ENCODE measurements at places on chromosomes 13 and 19.

DNA sequence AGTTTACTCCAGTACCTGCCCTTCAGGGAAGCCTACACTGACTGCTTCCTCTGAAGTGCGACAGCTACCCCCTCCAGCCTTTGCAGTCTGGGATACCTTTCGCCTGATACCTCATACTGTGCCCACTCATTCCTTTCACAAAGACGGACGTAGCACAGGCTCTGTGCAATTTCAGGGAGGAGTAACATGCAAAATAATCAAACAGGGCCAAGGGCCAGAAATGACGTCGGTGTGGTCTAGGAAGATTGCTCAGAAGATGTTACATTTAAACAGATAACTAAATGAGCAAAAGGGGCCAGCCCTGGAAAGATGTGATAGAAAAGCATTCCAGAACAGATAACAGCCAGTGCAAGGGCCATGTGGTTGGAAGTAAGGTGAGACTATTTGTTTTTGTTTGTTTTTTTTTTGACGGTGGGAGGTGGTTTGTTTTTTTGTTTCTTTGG lies 6.6 kb upstream of the DDX39A start:
- ATAC-seq, result no peak

- no peak for ATAC-seq
Observed at GRCh38 chr13:41401366-41401765, 56.0 kb upstream of the RGCC start.

DNA sequence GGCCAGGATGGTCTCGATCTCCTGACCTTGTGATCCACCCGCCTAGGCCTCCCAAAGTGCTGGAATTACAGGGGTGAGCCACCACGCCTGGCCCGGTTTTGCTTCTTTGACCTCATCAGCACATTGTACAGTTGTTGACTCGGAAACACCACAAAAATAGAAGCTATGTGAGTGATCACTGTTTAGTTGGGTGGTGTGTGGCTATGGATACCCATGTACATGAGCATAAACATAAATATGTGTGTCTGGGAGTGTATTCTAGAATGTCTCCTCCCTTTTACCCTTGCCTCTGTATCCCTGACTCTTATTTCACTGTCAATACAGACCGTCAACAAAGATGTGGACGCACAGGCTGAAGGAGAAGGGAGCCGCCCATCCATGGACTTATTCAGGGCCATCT lies 14.4 kb upstream of the WDR88 start:
- ATAC-seq, result no peak

DNA sequence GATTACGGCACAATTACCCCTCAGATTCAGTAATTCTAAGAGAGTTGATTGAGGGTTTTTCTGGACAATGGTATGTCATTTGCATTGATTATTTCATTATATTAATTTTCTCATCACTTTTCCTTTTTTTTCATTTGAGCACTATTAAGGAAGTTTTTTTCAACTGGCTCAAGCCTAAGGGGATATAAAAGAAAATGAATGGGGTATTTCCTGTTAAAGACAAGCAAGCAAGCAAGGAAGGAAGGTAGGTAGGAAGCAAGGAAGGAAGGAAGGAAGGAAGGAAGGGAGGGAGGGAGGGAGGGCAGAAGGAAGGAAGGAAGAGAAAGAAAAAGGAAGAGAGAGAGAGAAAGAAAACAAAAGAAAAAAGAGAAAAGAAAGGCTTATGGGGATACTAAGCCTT lies 620.3 kb downstream of the DIAPH3 start:
- ATAC-seq, result no peak

GRCh38 chr13:31245598-31246373 lies 46.0 kb downstream of the B3GLCT start:
- no peak for ATAC-seq

GRCh38 chr13:33582121-33582520 lies 235.8 kb upstream of the RFC3 start:
- ATAC-seq, result no peak

- ATAC-seq, result peak; percentile 81
Observed at GRCh38 chr13:29817604-29818378, 32.6 kb downstream of the UBL3 start.

DNA sequence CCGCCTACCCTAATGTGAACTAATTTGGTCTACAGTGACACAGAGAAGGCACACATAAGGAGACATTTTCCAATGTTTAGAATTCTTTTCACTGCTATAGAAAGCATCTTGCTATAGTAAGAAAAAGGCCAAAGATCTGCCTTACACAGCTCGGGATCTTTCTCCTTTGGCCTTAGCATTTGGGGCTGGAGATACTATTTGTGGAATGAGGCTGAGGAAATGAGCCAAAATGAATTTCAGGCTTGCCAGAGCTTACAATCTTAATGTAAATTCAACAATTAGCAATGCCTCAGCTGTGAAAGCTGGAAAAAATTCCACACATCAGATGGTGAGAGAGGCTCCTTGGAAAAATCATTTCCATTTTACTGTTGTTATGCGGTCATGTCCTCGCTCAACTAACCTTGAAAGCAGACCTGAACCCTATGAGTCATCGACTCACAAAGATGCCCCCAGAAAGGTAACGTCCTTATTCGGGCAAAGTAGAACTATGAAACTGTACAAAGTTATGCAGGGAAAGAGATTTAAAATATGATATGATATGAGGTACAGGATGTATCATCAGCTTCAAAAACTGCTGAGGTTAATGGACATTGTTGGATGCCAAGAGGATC lies 324.5 kb upstream of the NBEA start:
- peak; percentile 25 for ATAC-seq

DNA sequence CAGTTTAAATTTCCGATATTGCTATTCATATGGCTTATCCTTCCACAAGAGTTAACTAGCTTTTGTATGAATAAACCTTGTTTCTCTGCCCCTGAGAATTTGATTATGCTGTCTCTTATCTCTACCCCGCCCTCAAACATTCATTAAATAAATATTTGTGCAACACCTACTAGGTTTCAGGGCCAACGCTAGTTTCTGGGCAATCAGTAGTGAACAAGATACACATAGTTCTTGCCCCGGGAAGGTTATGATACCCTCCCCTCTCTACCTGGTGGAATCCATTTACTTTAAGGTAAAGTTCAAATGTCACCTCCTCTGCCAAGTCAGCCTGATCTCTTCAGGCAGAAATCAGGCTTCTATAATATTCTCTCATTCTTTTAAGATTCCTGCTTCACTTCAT lies 16.6 kb upstream of the USP12 start:
- no peak for ATAC-seq

- no peak for ATAC-seq
Observed at GRCh38 chr13:28336193-28336657, 158.7 kb downstream of the FLT1 start.

DNA sequence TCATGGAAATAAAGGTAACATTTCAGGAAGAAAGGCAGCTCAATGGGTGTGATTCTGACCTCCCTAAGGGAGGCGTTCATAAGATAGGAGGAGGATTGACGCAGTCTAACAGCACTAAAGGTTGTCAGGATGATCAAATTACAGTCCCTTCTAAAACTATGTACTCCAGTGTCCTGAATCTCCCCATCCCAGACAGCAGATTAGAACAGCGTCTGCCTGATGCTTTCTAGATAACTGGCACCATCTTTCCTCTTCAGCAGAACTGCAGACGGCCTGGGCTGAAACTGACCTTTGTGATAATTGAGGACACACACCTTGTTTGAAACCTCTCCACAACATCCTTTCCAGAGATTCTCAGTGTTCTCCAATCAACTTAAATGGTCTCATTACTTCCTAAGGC lies 25.5 kb upstream of the SACS start:
- no peak for ATAC-seq

DNA sequence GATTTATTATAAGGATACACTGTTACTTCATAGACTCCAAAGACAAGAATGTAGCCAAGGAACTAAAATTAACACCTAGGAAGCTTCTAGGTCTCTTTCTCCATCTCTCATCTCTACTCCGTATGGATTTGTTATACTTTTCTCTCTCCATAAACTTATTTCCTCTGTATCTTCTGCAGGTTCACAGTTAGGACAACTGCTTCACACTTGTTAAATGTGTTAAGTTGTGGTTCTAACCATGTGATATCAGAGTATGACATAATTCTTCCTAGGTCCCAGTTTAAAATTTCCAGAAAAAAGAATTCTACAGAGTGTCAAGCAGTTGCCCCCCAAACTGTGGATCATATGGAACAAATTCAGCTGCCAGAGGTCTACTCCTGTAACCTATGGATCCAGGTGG lies 42.3 kb upstream of the GTF2F2 start:
- ATAC-seq, result no peak

DNA sequence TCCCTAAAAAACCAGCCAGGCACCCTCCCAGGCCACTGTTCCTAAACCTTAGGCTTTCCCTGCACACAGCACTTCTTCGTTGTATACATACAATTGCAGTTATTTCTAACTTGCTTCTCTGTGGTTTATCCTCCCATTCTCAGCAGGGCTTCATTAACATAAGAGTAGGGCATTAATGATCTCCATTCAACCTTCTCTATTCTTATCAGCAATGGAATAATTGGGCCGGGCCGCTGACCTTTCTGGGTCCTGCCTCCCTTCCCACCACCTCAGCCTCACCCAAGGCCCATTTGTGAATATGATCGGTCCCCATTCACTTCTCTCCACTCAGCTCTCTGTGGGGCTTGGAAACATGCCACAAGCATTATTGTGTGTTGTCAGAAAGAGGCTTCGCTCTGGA lies 184.2 kb downstream of the SUCLA2 start:
- no peak for ATAC-seq

DNA sequence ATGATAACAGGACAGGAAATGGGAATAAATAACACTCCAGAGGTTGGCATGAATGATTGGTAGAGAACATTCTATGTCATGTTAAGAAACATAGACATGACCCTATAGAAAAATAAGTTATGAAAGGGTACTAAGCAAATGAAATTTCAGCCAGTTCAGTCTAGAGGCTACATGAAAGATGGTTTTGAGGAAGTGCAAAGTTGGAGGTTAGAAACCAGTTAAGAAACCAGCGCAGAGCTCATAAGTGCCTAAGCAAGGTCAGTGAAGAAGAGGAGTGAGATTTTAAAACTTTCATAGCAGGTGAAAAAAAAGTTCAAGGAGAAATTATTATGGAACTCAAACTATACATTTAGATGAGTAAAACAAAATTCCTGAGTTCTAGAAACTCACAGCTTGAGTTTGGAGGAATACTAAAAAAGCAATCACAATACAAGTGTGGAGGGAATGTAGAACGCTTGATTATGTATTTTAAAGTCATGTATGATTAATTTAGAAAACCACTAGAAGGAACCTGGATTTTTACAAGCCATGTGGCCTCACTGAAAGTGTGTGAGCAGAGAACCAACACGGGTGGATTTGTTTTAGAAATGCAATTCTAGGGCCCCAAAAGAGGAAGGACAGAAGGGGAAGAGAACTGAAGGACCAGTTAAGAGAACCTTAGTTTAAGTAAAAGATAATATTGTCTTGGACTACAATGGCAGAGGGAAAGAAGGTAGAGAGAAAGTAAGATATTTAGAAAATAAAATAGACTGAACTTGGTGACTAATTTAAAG lies 162.4 kb downstream of the PCDH20 start:
- no peak for ATAC-seq

DNA sequence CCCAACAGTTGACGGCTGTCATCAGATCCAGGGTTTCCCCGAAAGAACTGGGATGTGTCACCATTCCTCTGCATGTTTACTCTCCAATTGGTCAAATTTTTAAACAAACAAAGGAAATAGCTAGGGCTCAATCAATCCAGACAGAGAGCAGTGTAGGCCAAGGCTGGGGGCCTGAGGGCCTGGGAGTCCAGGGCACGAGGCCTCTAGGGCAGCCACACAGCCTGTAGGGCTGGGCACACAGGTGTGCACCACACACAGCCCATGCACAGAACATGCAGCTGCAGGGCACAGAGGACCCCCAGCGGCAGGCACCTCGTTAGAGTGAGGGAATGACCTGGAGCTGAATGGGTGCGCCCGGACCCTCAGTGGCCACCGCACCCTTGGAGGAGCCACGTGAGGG lies 9.5 kb downstream of the MIER2 start:
- no peak for ATAC-seq

DNA sequence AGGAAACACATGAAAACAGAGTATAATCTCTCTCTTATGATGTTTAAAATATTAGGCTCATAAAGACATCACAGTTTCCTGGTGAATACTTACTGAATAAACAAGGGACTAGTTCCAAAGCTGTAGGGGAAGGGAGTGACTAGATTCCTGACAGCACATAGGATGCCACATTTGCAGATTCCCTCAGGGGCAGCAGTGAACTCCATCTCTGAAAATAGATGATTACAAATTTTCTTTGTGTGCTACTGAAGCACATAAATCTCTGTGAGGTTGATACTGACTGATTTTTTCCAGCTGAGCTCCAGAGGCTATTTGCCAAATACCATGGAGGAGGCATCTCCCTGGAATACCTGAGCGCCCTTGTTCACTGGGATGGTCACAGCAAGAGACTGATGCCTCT lies 77.3 kb downstream of the FGF9 start:
- ATAC-seq, result no peak

- ATAC-seq, result no peak
Observed at GRCh38 chr19:33812388-33813330, 16.0 kb downstream of the KCTD15 start.

DNA sequence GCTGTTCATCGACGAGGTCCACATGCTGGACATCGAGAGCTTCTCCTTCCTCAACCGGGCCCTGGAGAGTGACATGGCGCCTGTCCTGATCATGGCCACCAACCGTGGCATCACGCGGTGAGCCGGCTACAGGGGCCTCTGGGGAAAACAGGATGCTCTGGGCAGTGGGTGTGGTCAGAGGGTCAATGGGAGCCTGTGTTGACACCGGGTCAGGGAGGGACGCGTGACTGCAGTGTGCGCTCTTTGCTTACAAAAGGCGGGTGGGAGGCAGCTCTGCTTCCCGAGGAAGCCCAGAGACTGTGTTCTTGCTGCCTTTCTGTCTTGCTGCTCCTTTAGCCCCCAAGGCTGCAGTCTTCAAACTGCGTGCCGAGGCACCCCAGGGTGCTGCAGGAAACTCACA lies 5.7 kb downstream of the LHB start:
- no peak for ATAC-seq

DNA sequence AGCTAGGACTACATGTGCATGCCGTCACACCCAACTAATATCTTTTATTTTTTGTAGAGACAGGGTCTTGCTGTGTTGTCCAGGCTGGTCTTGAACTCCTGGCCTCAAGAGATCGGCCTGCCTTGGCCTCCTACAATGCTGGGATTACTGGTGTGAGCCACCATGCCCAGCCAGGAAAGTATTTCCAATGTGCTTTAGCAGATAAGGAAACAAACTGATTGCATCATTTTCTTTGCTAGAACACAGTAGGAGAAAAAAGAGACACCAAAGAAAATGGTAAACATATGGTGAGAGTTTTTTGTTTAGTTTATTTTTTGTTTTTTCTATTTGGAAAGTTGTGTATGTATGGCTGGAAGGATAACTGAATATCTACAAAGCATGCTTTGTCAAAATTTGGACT lies 46.9 kb upstream of the AKAP11 start:
- no peak for ATAC-seq

- ATAC-seq, result no peak
Observed at GRCh38 chr19:30694156-30694755, 322.1 kb downstream of the ZNF536 start.

GRCh38 chr13:79880818-79881217 lies 399.9 kb downstream of the NDFIP2 start:
- no peak for ATAC-seq

GRCh38 chr13:29702912-29703351 lies 107.4 kb upstream of the SLC7A1 start:
- ATAC-seq, result peak; percentile 83

GRCh38 chr13:35502456-35502855 lies 26.0 kb upstream of the MAB21L1 start:
- ATAC-seq, result peak; percentile 29

- peak; percentile 39 for ATAC-seq
Observed at GRCh38 chr13:107216046-107216755, 648.3 kb upstream of the ARGLU1 start.

GRCh38 chr19:44800461-44800860 lies 8.4 kb upstream of the BCAM start:
- ATAC-seq, result peak; percentile 98

Data from SK-N-SH treated with all-trans-retinoic acid at 6 μM for 48 hours (cell line).